ENCODE measurements at places on chromosomes 12 and 14. TPM values are rescaled to one million over a fixed set of nuclear protein-coding genes. Genes with fewer than 3 reads are reported as not detected.

Gene GNG2
- polyA plus RNA-seq = 9.6 TPM

Gene UTP20
- polyA plus RNA-seq = 4.5 TPM

Gene DNAL1
- 6.3 TPM for polyA plus RNA-seq

Gene TEX22
- 0.13 TPM for polyA plus RNA-seq

Gene TSPAN11
- 4.1 TPM for polyA plus RNA-seq

Gene NOVA1
- polyA plus RNA-seq = 6.6 TPM

Gene FGD6
- 3.7 TPM for polyA plus RNA-seq

Gene SDS
- 0.85 TPM for polyA plus RNA-seq

Gene CD69
- polyA plus RNA-seq = 7.4 TPM

Gene TC2N
- 9.8 TPM for polyA plus RNA-seq

Gene AKAP6
- polyA plus RNA-seq = 7.3 TPM

Gene BRAP
- polyA plus RNA-seq = 10.6 TPM

Gene SOS2
- 17.5 TPM for polyA plus RNA-seq

Gene TAS2R31
- 0.15 TPM for polyA plus RNA-seq

Gene ZDHHC22
- polyA plus RNA-seq = 0.01 TPM

Gene C12orf56
- polyA plus RNA-seq = 0.19 TPM

Gene CCDC91
- 26.2 TPM for polyA plus RNA-seq

Gene PTHLH
- polyA plus RNA-seq = 7.5 TPM

Gene PPP4R3A
- polyA plus RNA-seq = 48.2 TPM

Gene MAX
- polyA plus RNA-seq = 58.4 TPM

Gene ANG
- 47.3 TPM for polyA plus RNA-seq

Gene ACSM4
- polyA plus RNA-seq = not detected

Data from urinary bladder (tissue), 4 donors.